ENCODE measurements at places on chromosomes 1 and 21.

DNA sequence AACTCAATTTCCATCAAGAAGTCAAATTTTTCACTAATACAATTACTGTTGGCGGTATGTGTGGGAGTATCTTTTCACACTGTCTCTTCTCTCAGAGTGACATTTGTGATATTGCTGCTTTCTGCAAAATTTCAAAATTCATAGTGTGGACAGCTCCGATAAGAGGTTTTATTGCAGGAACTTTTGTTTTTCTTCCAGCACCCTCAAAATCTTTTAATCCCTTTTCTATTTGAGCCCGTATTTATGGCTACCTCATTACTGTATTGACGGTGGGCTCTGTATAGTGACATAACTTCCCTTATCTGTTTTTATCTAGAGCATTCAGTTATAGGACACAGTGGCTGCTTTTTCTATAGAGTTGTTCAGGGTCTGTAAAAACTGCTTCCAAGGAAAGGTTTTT, 794.4 kb upstream of the TMPRSS15 start:
- DNase-seq, result no peak

DNA sequence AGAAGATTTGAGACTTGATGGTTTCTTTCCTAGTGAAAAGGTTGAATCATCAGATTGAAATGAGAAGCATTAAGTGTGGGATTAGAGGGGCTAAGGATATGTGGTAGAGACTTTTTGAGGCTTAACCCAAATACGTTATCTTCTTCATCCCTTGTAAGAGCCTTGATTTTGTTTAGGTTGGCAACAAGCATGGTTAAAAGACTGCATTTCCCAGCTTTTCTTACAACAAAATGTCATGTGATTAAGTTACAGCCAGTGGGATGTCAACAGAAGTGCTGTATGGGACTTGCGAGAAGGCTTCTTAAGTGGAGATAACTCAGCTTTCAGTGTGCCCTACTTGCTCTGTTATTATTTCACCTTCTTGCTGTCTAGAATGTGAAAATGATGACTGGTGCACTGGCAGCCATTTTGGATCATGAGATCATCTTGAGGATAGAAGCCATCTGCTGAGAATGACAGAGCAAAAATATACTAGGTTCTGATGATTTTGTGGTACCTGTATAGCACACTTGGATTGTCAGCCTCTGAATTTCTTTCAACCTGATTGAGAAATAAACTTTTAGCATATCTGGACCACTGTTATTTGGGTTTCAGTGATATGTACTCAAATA, 41.3 kb upstream of the GNG12 start:
- no peak for DNase-seq

GRCh38 chr21:39620856-39621255, 8.1 kb downstream of the B3GALT5 start:
- no peak for DNase-seq

DNA sequence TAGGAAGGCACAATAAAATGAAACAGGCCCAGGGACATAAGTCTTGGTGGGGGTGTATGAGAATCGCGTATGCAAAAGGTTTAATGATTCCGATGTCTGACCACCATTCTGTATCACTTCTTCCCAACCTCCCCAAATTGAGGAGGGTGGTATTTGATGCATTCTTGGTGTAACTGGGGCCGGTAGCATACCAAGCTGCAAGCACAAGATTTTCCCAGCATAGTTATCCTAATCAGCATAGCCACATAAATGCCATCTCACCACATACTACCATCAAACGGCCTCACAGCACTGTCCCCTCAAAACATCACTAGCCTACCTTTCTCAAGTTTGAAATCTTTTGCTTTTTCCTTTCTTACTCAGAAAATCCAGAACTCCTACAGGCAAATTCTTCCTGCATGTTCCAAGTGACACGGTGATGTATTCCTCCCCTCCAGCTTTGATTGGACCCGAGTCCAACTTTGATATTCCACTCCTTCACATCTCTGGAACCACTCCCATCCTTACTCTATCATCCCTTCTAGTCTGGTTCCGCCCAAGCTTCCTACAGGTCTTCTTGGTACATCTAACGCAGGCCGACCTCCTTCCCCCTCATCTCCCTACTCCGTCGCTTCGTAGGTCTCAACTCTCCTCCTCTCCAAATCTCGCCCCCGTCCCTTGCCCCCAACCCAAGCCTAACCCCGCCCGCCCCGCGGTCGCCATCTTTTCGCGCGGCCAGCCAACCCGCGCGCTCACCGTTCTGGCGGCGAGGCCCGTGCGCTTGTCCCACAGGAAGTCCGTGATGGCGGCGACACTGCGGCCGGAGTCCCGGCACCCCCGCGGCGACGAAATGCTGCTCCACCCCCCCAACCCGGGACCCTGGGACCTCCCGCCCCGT, 600 bp downstream of the CLK2 start:
- no peak for DNase-seq

DNA sequence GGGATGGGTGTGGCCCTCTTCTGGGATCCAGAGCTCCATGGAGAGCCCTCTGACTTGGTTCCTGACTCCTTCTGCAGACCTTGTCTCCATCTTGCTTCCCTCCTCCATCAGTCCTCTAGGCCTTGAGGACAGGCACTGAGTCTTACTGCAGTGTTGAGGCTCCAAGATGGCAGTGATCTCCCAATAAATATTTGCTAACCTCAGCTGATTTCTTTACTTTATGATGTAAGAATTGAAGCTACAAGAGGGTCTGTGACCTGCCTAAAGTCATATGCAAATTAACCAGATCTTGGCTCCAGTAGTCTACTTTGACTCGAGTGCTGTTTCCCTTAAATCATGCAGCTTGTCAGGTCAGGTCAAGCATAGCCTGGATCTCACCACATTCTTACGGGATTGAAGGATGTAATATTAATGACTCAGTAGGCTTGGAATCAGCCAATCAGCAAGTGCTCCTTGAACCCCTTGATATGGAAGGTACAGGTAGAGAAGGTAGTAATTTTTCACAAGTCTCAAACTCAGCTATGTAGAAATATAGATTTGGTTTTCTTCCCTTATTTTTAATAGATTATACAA, 93.0 kb downstream of the CLIC6 start:
- no peak for DNase-seq

GRCh38 chr21:26025536-26026512, 144.7 kb downstream of the APP start:
- no peak for DNase-seq

GRCh38 chr1:171081314-171081753, 9.4 kb upstream of the FMO3 start:
- DNase-seq, result no peak

- peak; percentile 83 for DNase-seq
Measured at GRCh38 chr1:169105434-169106094, 926 bp upstream of the ATP1B1 start.

DNA sequence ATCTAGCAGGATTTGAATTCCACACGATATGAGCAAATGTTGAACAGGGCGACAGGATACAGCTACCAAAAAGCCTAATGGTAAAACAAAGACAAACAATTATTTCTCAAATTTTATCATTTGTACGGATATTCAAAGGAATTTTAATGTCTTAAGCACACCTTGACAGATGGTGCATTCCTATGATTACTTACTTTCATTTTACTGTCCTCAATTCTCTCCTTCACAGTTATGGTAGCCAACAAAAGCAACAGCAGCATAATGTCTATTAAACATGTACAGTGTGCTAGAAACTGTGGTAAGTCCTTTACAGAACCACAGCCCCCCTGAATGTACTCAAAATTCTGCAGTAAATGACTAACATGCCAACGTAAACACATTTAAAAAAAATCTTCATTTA, 365.8 kb downstream of the SMYD3 start:
- no peak for DNase-seq

DNA sequence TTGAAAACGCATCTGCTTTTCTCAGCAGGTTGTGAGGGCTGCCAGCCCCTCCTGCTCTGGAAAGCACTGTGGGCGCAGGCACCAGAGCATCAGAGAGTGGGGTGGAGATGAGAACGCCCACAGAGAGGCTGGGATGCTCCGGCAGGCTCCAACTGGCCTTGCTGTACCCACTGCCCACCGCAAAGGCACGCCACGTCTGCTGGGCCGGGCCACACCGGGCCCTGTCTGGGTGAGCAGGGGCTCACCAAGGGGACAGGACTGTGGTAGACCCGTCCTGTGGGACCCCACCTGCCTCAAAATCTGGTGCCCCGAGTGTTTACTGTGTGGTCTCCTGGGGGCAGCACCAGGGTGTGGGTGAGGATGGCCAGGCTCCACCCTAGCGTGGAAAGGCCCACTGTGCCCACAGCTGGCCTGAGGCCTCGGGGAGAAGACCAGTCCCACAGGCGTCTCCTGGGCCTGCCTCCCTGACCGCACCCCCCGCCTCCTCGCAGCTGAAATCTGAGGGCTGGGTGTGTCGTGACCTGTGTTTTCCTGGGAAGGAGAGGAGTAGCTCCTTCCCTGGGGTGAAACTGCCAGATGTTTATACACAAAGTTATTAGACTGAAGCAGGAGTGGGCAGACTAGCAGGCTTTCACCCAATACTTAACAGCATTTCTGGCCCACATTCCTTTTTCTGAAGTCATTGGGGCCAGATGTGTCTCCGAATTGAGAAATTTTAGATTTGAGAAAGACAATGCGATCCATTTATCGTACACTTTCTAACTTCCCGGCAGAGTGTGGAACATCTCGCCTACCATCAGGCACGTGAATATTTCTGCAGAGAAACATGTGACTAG, 53.8 kb downstream of the STUM start:
- no peak for DNase-seq

DNA sequence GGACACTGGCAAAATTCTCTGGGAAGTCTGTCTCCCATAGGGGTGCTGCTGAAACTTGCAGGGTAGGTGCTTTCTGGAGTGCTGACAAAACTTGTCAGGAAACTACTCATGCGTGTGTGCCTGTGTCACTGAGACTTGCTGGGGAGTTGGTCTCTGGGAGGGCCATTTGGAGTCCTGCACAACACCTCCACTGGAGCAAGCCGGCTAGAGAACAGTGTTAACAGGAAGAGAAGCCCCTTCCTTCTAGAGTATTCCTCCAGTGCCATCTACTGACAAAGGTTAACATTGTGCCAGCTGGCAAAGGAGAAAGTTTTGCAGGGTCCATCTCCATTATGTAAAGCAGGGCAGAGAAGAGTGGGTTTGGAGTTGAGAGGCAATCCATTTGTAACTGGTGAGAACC, 30.0 kb downstream of the ZMYM4 start:
- DNase-seq, result peak; percentile 7

- no peak for DNase-seq
Measured at GRCh38 chr21:42496839-42497202, 797 bp upstream of the RSPH1 start.

GRCh38 chr1:86018283-86018923, 138.2 kb downstream of the COL24A1 start:
- DNase-seq, result no peak

GRCh38 chr1:101051688-101052638, 26.4 kb upstream of the DPH5 start:
- DNase-seq, result no peak

DNA sequence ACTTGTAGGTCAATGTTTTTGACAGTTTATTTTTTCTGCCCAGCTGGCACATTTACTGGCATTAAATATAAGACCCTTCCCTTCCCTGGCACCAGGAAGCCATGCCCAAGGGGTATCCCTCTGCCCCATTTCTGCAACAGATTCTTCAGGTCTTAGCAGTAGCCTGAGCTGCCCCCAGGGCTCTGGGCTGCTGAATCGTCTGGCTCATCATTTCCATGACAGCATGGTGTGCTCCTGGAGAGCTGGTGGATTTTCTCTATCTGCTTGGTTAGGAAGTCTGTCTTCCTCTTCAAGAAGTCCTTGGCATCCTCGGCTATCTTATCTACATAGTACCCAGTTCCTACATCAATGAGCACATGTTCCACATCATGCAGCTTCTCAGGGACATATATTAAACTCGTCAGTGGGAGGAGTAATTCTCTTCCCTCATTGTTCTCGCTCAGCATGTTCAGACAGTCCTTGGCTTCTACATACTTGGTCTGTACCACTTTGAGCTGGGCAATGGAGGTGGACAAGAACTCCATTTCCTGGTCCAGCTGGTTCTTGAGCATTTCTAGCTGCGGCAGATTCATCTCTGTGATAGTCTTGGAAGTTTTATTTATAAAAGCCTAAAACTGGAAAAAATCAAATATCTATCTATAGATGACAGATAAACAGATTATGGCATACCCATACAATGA, 23.5 kb downstream of the MIA3 start:
- DNase-seq, result no peak

- no peak for DNase-seq
Measured at GRCh38 chr21:46095083-46095719, 2.7 kb upstream of the COL6A2 start.

GRCh38 chr1:119012383-119012782, 24.2 kb upstream of the TBX15 start:
- no peak for DNase-seq

DNA sequence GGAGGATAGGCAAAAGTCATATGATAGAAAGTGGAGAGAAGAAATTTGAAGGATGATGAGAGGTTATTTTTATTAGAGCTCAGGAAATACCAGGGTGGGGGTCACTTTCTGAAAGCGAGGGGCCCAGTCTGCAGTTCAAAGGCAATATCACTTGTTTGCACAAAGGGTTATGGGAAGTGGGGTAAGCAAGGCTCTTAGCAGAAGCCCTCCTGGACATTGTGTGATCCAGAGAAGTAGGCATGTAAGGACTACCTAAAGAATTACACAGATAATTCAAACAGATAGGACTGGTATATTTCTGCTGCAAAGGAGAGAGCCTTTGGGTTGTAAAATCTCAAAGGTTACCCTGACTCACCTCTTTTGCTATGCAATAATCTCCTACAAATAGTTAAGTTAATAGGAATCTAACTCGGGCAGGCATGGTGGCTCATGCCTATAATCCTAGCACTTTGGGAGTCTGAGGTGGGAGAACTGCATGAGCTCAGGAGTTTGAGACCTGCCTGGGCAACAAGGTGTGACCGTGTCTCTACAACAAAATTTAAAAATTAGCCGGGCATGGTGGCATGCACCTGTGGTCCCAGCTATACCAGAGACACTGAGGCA, 25.2 kb upstream of the PRRC2C start:
- DNase-seq, result no peak

DNA sequence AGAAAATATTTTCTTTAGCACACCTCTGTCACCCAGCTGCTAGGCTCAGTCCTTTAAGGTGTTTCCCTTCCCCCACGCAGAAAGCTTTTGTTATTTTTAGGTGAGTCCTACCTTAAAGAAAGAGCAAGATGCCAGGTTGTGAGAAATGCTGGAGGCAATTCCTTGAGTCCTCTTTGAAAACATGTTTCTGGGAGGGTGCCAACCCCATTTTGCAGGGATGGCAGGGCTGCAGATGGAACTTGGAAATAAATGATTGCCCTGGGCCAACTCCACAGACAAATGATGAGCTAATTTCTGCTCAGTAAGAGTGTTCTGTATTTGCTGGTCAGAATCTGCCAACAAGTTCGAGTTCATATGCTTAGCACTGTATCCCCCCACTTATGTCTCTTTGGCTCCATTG, 119.2 kb upstream of the RAB3GAP2 start:
- DNase-seq, result no peak

DNA sequence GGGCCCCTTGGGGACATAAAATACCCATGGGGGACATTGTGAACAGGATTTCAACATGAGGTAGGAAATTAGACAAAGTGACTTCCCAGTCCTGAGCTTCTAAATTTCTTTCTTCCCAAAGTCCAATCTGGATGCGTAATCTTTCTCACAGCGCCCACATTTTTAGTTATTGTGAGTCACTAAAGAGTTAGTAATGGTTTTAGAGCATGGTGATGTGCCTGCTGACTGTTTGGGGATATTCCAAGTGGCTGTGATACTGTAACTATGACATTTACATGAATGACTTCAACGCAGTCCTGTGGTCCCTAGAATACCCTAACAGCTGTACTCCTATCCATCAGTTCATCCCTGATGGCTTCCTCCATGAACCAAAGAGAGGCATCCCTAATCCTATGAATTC, 224.0 kb upstream of the COA6 start:
- DNase-seq, result no peak
